ENCODE measurements at places on chromosomes 6 and 20. TPM values are rescaled to one million over a fixed set of nuclear protein-coding genes. Genes with fewer than 3 reads are reported as not detected.

The NMBR gene
- total RNA-seq: not detected

- DNase-seq: no peak
Observed at GRCh38 chr6:169725125-169726048, 1.1 kb upstream of the PHF10 start.

DNA sequence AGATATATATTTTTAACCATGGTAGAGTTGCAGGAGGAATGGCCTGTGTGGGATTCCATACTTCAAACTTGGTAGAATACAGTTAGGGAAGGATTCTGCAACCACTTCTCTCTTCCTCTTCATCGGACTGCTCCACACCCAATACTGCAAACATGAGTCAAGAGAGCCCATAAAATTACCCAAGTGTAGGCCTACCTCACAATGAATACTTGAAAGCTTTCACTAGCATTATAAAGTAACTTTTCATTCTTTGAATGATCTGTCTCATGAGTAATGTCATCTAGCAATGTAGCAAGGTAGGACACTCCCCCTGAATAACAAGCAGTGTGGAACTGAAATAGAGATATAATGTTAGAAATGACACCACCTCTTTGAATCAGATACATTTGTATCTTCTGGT is 79.4 kb downstream of the FOXC1 start:
- DNase-seq: no peak

- DNase-seq: no peak
Observed at GRCh38 chr6:96532399-96532798, 10.8 kb downstream of the UFL1 start.

DNA sequence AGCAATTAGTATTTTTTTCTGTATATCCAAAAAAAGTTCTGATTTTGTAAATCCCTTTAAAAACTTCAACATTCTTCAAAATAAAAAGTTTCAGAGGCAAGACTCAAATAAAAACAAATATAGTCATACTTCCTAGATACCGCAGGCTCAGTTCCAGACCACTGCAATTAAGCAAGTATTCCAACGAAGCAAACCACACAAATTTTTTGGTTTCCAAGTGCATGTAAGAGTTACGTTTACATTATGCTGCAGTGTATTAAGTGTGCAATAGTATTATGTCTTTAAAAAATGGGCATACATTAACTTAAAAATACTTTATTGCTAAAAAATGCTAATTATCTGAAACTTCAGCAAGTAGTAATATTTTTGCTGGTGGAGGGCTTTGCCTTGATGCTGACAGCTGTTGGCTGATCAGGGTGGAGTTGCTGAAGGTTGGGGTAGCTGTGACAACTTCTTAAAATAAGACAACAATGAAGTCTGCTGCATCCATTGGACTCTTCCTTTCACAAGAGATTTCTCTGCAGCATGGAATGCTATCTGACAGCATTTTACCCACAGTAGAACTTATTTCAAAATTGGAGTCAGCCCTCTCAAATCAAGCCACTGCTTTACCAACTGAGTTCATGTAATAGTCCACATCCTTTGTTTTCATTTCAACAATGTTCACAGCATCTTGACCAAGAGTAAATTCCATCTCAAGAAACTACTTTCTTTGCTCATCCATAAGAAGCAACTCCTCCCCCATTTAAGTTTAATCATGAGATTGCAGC is 46.0 kb downstream of the PHIP start:
- no peak for DNase-seq

- no peak for DNase-seq
Observed at GRCh38 chr20:36311854-36312723, 6.0 kb downstream of the DLGAP4 start.

The RNF182 gene
- 5.3 TPM for total RNA-seq

DNA sequence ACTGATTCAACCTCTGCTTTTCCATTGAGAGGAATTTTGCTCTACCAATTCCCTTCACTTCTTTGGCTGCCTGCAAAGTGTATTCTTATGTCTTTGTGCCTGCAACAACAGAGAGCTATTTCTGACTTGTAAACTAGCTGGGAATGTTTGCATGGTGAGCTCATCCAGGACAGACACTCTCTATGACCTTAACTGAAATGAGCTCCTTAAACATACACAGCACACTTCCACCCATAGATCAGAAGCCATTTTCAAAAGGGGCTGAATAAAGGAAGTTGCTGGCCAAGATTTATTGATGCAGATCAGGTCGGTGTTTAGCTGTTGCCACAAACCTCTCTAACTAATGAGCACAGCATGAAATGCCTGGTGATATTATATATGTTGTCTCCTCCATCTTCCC is 377.7 kb downstream of the BTBD9 start:
- DNase-seq: no peak

GRCh38 chr20:63495741-63496595 is 2.9 kb downstream of the EEF1A2 start:
- peak; percentile 89 for DNase-seq

DNA sequence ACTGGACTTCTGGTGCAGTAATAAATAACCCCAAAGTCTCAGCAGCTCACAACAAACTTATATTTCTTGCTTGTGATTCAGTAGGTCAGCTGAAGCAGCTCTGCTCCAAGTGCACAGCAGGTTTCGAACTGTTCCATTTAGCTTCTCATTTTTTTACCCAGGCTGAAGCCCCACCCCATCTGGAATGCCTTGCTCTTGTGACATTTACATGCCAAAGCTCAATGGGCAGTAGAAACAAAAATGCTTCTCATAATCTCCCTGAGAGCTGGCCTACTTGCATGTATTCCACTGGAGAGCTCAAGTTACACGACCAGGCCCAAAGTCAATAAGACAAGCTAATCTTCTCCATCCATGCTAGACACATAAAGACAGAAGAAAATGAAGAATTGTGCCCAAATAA is 165.2 kb downstream of the HAO1 start:
- no peak for DNase-seq

DNA sequence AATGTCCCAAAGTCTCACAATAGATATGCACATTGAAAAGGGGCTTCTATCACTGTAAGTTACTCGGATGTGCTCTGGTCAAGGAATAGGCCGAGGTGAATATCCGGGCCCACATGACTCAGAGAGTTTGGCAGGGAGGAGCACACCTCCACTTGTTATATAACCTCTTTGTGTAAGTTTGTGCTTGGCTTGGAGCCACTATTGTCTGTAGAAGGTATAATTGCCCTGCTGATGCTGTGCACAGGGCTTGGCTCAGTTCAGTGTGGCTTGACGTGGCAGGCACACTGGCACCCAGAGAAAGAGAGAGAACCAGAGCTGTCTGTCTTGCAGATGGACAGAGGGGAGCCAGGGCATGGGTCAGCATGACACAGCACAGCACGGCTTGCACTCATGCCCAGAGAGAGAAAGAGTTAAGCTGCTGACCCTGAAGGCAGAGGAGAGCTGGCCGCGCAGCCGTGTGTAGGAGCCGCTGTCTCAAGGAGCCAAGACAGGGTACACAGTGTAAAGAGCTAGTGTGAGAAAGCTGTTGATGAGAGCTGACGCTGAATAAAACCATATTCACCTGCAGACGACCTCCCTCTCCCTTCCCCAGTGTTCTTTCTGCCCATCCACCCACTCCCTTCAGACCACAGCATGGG is 482.5 kb downstream of the C6orf118 start:
- DNase-seq: no peak

- DNase-seq: no peak
Observed at GRCh38 chr6:105873211-105873704, 212.9 kb upstream of the PRDM1 start.

The MAS1 gene
- not detected for total RNA-seq

The IL17A gene
- not detected for total RNA-seq

GRCh38 chr20:4099905-4100675 is 84.7 kb upstream of the RNF24 start:
- no peak for DNase-seq

DNA sequence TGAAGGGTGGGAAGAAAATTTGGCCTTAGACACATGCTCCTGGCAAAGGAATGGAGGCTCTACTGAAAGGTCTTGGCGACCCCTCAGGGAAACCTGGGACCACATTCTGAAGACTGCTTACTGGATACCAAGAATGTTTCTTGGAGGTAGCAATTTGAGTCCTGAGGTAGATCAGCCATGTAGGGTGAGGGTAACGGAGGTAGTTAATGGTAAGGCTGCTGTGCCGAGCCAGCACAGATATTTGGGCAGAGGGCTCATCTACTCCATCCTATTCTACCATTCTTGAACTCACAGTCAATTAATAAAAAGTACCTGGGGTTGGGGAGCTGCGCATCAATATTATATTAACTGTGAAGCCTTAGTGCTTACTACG is 401 bp upstream of the PHF3 start:
- DNase-seq: no peak

DNA sequence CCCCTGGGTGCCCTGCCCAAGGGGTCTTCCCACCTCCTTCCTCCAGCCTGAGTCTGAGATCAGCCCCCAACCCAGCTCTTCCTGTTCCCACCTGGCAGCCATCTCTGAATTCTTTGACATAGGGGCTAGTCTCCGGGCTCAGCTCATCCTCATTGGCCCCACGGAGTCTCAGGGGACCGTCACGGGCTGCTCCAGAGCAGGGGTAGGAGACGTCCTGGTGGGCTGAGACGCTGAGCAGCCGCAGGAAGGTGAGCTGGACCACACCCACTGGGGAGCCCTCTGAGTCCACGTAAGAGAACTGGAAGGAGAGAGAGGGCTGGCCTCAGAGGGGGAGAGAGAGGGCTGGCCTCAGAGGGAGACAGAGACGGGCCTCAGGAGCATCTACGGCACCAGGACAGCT is 28.1 kb downstream of the COL11A2 start:
- DNase-seq: no peak

The OR2B2 gene
- total RNA-seq: not detected

GRCh38 chr6:34517461-34517881 is 38.7 kb downstream of the SPDEF start:
- peak; percentile 44 for DNase-seq

GRCh38 chr6:133644892-133645619 is 243.9 kb upstream of the TCF21 start:
- no peak for DNase-seq

GRCh38 chr6:152508477-152508876 is 128.7 kb downstream of the SYNE1 start:
- DNase-seq: no peak

DNA sequence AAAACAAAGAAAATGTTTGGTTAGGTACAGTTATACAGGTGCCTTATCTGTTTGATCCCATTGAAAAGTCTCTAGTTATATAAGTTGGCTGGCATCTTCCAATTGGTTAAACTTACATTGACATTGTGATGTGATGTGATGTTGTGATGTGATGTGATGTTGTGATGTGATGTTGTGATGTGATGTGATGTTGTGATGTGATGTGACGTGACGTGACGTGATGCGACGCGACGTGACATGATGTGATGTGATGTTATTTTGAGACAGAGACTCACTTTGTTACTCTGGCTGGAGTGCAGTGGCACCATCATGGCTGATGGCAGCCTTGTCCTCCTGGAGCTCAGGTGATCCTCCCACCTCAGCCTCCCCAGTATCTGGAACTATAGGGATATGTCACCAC is 507.6 kb downstream of the HAO1 start:
- DNase-seq: peak; percentile 34

The RAB44 gene
- not detected for total RNA-seq

DNA sequence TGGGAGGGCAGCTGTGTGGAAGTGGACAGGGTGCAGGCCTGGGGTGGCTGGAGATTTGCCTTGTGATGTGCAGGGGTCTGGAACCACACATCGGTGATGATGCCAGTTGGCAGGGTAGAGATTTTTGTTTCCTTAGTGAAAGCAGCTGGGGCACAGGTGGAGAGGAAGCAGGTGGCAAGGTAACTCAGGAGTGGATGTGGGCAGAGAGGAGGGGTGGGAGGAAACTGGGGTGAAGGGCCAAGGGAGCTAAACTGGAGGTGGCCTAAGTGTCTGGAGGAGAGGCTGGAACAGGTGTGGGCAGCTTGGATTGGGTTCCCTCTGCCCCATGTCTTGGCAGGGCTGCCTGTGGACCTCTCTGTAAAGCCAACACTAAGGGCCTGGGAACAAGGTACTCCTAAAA is 4.7 kb upstream of the SCUBE3 start:
- DNase-seq: peak; percentile 14

DNA sequence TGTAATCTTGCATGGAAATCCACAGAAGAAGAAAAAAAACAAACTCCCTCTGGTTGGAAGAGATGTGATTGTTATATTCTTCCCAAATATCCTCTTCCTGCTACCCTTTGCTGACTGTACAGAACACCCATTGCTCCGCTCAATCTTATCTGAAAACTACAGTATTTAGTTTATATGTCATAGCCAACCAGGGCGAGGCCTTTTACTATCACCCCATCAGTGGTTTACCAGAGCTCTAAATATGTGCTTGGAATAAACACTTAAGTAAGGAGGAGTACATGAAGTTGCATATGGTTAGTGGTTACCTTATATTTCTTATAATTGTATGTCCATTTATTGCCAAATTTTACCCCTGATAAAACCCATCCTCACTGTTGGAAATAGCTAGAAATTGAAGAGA is 12.2 kb downstream of the PRL start:
- no peak for DNase-seq

DNA sequence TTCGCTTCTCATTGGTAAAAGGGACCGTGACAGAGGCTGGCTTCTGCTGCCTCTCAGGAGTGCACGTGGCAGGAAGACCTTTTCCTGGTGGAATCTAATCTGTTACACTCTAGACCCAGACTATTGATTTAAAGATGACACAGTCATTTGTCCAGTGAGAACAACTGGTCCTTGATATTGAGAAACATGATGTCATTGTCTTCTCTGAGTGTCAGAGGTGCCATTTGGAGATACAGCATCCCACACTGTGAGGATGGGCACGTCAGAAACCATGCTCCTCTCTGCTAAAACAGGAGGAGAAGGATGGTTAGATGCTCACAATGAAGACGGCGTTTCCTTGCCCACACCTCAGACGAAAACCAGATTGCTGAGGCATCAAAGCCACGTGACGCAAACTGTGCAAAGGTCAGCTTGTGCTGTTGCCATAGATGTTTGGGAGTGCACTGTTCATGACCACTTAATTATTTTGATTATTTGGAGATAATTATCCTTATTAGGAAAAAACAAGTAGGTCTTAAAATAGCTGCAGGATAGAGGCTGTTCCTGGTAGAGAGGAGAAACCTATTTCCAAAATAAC is 169.0 kb downstream of the SMOC2 start:
- DNase-seq: no peak

- DNase-seq: no peak
Observed at GRCh38 chr6:165872311-165872710, 209.3 kb upstream of the PDE10A start.

DNA sequence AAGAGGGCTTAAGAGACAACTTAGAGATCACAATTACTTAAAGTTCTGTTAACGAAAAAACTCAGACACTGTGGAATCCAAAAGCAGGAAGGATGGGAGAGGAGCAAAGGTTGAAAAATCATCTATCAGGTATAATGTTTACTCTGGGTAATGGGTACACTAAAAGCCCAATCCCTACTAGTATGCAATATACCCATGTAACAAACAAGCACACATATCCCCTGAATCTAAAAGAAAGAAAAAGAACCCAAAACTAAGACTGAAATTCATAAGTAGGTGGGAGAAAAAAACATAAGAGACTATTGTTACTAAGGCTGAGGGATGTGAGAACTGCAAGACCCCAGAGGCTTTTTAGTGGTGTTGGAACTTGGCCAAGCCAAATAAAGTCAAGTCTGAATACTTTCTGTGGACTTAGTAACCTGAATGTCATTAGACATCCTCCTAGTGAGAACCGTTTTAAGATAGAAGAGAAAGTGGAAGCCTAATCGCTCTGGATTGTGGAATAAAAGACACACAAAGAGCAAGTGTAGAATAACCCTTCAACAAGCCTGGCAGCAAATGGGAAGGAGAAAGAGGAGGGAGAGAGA is 189.4 kb upstream of the RNF217 start:
- DNase-seq: no peak

The SLC13A3 gene
- 2.8 TPM for total RNA-seq

Data from chondrocyte (in vitro differentiated cells).